Activated CD4-positive, alpha-beta T cell treated with anti-CD3 and anti-CD28 coated beads, Interleukin-2, Interleukin-6, amounts not matched to agents 100 ng/mL and 50 ng/mL, durations not matched to agents 16 hours and 8 hours (primary cell): ENCODE measurements at places on chromosomes 16 and 17.

DNA sequence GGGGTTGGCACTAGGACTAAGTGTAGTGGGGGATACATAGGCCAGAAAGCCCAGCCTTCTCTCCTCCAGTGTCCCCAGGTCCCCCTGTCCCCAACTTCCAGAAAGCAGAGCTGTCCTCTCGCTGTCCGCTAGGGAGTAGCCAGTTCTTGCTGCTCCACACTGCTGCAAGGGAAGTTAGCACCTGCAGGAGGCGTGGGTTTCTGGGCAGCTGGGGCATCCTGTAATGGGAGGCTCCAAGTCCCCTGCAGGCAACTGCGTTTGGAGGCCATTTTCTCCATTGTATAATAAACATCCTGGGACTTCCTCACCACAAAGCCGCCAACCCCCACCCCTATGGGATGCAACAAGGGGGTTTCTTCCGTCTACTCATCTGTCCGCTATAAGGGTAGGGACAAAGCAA lies 1.7 kb downstream of the RPRML start:
- no peak for DNase-seq

DNA sequence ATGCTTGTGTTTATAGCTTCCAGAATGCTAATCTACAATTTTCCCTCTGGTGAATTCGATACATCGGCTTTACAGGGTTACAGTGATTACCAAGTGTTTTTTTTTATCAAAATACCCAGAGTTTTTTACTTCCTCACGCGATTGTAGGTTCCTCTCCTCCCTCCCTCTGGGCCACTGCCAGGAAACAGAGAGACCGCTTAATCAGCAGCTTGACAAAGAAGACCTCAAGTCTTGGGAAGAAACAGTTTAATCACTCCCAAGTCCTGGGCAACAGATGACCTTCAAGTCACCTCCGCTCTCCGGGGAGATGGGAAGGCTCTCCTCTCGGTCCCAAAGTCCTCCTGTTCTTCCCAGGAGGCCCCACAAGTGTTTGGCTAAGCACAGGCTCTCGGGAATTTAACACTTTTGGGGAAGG lies 23.5 kb downstream of the SMTNL2 start:
- no peak for DNase-seq

GRCh38 chr17:81417049-81417878 lies 22.0 kb downstream of the BAHCC1 start:
- no peak for DNase-seq

- no peak for DNase-seq
Measured at GRCh38 chr16:17251496-17251895, 219.3 kb downstream of the XYLT1 start.

DNA sequence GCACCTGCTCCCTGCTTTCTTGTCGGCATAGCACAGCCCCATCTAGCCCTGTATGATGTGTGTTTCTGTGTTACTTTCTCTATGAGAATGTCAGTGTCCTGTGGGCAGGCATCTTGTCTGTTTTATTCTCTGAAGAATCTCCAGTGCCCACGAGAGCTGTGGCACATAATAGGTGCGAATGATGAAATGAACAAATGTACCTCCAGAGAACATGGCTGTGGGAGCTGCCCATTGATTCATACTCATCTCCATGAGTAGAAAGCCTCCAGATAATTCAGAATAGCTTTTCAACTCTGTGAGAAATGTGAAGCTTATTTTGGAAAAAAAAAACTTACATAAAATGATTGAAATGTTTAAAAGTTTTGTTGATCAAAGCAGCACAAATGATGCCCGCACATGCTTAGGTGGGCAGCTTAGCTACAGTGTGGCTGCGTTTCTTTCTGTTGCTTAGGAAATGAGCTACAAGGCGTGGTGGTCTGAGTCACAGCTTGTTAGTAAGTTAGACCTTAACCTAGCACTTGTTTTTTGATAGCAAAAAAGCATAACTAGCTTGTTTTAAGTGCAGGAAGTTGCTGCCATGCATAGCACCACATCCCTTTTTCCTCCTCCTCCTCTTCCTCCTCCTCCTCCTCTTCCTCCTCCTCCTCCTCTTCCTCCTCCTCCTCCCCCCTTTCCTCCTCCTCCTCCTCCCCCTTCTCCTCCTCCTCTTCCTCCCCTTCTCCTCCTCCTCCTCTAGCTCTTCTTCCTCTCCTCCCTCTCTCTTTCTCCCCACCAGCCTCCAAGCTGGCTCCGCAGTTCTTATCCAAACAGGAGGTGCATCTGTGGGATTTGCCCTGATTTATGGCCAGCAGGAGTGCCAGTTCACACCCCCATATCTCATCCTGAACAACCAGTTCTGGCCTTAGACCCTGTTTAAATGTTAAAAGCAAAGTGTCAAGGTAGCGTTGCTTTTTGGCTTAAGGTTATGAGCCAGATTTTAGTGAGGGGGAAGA lies 221.5 kb downstream of the IRF8 start:
- no peak for DNase-seq

GRCh38 chr17:36731811-36732210 lies 130.4 kb downstream of the MRM1 start:
- DNase-seq = no peak

GRCh38 chr17:29613352-29613837 lies 9.3 kb downstream of the CORO6 start:
- peak; percentile 98 for DNase-seq

- DNase-seq = no peak
Measured at GRCh38 chr17:2852221-2852620, 56.0 kb downstream of the RAP1GAP2 start.

DNA sequence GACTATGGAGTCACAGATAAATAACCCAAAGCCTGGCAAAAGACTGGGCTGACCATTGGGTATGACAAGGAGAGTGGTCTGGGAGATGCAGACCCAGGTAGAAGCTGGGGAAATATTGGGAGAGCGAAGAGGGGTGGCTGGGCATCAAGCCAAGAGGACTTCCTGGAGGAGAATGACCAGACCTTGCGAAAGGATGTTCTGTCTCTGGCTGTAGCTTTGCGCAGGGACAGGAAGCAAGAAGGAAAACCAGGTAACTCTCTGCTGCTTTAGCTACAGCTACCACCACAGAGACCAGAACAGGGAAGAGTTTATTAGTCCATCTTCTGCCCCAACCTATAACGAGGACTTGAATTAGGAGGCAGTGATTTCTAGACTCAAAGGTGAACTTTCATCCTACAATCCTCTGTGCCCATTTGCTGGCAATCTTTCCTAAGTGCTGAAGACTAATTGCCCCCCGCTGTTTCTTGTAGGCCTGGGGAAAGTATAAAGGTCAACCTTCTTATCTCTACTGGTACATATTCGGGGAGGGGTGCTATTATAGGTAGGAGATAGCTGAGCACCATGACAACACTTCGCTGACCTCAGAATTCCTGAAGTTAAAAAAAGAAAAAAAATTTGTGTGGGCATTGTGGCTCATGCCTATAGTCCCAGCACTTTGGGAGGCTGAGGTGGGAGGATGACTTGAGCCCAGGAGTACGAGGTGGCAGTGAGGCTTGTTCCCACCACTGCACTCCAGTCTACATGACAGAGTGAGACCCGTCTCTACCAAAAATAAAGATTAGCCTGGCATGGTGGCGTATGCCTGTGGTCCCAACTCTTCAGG lies 19.1 kb upstream of the KIFC3 start:
- no peak for DNase-seq

- DNase-seq = no peak
Measured at GRCh38 chr16:78748220-78748929, 648.9 kb downstream of the WWOX start.

DNA sequence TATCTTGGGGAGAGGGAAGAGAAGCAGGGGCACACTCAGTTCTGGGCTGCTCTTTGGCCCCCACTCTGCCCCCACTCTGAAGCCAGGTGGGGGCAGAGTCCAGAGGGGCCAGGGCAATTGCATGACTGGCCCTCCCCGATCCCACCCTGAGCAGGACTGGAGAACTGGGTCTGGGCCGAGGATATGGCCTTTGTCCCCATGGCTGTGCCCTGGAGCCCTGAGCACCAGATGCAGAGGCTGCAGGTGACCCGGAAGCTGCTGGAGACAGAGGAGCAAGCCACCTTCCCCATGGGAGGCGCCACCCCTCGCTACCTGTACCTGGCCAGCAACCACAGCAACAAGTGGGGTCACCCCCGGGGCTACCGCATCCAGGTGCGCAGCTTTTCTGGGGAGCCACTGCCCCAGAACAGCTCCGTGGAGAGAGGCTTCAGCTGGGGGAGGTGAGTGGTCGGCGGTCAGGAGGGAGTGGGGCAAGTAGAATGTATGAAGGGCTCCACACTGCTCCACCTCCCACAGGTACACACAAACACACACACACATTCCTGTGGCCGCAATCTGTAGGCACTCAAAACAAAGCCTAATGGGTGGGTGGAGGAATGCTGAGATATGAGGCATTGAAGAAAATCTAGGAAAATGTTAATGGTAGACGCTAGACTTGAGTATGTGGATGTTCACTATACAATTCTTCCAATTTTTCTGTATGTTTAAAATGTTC lies 21.4 kb downstream of the AOC3 start:
- DNase-seq = no peak

- DNase-seq = no peak
Measured at GRCh38 chr17:80992077-80992947, 671 bp downstream of the CHMP6 start.
